Iris pigment epithelial cell (primary cell): ENCODE measurements at places on chromosomes 12 and 14.

DNA sequence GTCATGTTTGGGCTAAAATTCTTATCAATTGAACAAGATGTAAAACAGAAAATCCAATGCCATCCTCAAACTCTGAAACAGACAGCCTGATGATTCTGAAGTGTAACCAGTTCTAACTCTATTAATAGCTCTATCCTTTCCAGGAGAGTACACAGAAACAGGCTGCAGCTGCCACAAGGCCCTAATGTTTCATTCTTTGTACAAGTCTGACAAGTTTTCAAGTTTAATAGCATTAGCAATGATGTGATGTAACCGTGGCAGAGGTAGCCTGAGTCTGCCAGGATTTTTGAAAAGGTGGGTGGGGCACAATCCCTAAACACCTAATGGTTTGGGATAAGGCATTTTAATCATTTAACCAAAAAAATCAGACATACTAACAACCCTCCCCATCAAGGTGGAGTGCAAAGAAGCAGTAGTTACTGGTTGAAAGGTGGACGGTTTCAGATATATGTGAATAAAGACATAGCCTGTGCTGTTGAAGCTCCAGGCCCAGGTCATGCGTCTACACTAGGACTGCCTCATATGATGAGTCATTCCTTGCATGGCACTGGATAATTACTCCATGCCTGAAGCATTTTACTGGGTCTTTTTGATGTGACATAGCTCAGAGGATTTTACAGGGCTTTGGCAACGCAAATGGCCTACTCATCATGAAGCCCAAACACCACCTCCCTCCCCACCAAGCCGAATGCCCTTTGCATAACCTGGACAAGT lies 145.1 kb upstream of the GRIP1 start:
- peak; percentile 19 for DNase-seq

GRCh38 chr12:92961949-92962348 lies 32.9 kb upstream of the EEA1 start:
- no peak for DNase-seq

DNA sequence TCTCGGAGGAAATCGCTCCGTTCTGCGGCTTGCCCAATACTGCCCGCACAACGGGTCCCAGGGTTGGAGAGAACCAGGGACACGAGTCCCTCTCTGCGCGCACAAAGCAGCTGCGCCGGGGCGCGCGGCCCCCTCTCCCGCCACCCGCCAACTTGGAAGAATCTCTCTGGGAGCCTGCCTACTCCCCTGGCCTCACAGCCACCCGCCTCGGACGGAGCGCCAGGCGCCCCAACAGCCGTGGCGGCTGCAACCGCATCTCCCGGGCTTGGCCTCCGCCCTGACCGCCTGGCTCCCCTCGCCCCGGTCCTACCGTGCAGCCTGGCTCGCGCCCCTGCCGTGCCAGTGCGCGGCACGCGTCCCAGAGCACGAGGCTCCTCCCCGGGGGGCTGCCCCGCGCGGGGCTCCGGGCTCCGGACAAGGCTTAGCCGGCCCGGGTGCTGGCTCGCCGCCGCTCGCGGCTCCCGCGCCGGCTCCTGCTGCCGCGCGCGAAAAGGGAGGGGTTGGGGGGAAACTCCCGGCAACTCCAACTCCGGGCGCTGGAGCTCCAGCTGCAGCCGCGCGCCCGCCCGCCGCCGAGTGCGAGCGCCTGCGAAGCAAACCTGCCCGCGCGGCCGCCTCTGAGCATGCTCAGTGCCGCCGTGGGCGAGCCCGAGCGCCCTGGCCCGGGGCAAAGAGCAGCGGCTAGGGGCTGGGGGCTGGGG lies at the start of gene STXBP6:
STXBP6 (minus strand) TSS at position 580 of the 701 bp plus-strand sequence. CDS start 75,329 bp downstream, outside the sequence.
- DNase-seq: peak; percentile 69

DNA sequence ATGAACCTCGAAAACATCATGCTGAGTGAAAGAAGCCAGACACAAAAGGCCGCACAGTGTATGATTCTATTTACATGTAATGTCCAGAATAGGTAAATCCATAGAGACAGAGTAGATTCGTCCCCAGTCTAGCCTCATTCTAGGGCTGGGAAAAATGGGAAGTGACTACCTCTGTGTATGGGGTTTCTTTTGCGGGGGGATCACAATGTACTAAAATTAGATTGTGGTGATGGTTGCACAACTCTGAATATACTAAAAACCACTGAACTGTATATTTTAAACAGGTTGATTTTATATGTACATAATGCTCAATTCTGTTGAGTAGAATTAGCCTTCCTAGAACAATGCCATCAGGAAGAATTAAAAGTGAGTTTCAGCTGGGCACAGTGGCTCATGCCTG lies 6.3 kb upstream of the RILPL2 start:
- DNase-seq: no peak

DNA sequence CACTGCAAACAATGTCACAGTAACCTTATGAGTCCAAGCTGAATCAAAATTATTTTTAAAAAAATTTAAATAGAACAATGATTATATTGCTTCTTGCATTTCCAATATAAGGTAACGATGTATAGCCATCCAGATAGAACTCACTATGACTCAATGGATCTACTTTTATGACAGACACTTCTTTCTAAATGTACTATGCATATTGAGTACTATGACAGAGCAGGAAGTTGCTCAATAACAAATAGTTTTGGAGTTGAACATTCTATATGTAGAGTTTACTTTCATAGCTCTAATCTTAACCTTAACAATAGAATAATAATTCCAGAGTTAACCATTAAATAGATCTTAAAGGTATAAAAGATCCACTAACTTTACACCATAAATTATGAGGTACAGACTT lies 46.7 kb upstream of the ALG10B start:
- no peak for DNase-seq

- DNase-seq: no peak
These were observed 178.6 kb downstream of the SNAPC1 start for GRCh38 chr14:61940666-61941420.

GRCh38 chr12:109952160-109952858 lies 43.9 kb downstream of the GIT2 start:
- no peak for DNase-seq

DNA sequence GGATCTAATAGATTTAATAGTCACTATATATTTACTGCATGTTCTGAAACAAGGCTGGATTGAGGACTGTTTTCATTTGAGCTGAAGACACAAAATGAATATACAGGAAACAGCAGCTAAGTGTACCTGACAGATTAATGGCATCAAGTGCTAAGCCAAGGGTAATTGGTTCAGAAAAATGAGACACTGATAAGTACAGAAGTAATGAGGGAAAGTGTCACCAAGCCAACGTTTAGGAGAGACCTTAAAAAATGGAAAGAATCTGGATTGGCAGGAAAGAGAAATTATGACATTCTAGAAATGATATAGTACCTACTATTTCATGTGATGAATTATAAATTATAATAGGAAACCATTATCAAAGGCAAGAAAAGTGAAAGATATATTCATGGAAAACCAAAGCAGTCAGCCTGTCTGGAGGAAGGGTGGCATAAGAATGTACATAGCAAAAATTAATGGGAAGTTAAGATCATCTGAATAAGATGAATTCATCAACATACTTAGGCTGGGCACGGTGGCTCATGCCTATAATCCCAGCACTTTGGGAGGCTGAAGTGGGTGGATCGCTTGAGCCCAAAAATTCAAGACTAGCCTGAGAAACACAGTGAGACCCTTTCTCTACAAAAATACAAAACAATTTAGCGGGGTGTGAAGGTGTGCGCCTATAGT lies 21.0 kb upstream of the DUSP16 start:
- DNase-seq: no peak

DNA sequence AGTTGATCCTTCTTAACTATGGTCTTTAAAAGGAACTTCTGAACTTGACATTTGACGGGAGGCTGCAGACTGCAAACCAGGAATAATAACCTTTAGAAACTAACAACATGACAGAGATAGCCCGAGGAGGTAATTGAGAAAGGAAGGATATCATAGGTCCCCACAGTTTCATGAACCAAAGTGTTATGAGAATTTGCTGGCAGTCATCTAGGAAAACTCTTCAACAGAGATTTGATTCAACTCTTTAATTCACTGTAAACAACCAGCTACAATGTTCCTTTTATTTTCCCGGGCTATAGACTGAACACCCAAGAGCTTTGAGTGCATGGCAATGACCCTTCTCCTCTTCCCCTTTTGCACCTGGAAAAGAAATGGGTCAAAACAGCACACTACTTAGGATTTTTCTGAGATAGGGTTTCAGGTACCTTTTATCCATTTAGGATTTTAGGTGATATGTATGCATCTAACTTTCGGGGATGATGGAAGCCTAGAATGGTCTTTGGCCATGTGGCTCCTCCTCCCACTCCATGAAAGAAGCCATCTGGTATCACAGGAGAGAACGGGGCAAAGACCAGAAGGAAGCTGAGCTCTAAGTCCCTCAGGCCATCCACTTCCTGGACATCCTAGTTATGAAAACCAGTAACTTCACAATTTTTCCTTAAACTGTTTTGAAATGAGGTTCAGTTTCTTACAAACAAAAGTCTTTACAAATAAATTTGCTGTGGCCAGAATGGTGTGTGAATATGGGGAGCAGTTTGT lies 23.0 kb downstream of the GLT8D2 start:
- no peak for DNase-seq

- DNase-seq: no peak
These were observed 31.5 kb upstream of the FGF6 start for GRCh38 chr12:4477129-4477528.

- no peak for DNase-seq
These were observed 278.2 kb downstream of the FOXN3 start for GRCh38 chr14:89138846-89139245.

DNA sequence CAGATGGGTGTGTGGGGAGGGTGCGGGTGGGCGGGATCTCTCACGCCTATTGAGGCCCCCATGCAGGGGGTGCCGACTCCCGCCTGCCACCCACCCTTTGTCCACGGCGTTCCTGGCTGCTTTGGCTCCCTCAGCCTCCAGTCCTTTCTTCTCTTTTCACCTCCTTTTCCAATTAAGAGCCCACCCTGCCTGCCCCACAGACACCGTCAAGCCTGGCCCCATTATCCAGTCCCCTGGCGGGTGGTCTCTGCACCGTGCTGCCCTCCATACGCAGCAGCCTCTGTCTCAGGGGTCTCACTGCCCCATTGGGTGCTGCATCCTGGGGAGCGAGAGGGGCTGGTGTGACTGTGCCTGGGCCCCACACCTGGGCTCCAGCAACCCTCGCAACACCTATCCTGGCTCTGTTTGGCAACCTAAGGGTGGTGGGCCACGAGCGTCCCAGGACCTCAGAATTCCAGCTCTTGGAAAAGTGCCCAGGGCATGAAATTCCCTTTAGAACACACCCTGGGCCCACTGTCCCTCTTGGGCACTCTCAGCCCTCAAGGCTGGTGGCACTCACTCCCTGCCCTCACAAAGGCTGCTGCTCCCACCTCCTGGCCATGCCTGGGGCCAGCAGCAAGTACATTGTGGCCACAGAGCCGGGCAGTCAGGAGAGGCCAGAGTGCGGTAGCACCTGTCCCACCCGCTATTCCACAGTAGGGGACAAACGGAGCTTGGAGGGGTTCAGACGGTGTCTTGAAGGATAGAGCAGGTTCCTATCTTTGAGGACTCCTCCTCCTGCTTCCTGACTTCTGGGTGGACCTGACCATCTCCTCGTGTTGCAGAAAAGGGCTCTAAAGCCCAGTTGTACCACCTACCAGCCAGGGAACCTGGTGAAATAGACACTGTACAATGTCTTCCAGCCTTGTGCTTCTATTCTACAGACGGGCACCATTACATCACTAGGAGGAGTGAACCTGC lies 114.1 kb downstream of the KIF26A start:
- no peak for DNase-seq

DNA sequence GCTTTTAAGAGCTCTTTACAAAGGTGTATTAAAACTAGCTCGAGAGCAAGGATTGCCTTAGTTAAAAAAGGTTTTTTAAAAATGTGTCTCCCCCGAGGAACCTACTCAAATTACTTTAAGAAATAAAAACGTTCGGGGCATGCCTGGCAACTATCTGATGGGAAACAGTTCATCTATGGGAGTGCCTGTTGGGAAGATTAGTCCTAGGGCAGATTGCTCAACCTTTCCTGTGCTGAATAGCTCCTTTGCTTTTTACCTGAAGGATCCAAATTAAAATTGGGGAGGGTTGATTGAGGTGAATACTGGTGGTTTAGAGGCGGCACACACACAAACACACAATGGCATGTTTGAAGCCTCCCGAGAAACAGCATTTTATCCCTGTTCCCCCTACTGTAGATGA lies 541.4 kb upstream of the ATP2B1 start:
- no peak for DNase-seq
